Progenitor cell of endocrine pancreas (in vitro differentiated cells): ENCODE measurements at places on chromosomes 12 and 14.

GRCh38 chr14:53744857-53745256, 211.8 kb downstream of the BMP4 start:
- DNase-seq = no peak

GRCh38 chr12:88775742-88776151, 195.5 kb upstream of the KITLG start:
- DNase-seq = no peak

GRCh38 chr12:2335513-2335912, 282.7 kb downstream of the CACNA1C start:
- no peak for DNase-seq

- no peak for DNase-seq
Measured at GRCh38 chr14:59265808-59266207, 77.3 kb downstream of the DAAM1 start.

- no peak for DNase-seq
Measured at GRCh38 chr12:100493396-100494012, 19.8 kb downstream of the NR1H4 start.

GRCh38 chr14:24184104-24184970, 4.3 kb downstream of the IPO4 start:
- no peak for DNase-seq

DNA sequence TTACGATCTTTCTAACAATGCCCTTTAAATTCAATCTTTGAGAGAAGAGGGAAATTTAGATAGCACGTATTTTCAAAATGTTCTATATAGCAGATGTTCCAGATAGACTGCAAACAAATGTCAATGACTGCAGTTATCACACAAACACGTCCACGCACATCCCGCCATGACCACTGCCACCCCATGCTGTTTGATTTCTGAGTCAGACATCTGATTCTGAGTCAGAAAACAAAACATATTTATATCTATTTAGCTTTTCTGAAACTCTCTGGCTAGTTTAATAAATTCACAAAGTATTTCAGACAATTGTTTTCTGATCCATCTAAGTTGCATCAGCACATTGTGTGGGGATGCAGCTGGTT, 105.9 kb upstream of the BCAT1 start:
- no peak for DNase-seq

GRCh38 chr14:94483071-94483451, 7.1 kb upstream of the SERPINA9 start:
- DNase-seq = no peak

DNA sequence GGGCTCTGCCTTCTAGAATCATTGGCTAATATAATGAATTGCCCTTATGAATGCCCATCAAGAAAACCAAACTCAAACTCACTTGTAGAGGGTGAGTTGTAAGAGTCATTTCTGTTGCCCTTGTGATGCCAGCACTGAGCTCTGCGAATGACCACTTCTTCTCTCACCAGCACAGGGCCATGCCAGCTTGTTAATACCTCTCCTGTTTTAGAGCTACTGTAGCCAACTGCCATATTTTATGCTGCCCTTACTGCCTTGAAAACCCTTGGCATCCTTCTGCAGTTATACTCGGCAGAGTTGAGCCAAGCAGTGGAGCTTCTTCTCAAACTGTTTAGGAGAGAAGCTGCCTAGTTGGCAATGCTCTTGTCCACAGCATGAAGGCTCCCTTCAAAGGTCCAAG, 8.1 kb downstream of the KRT75 start:
- DNase-seq = no peak

DNA sequence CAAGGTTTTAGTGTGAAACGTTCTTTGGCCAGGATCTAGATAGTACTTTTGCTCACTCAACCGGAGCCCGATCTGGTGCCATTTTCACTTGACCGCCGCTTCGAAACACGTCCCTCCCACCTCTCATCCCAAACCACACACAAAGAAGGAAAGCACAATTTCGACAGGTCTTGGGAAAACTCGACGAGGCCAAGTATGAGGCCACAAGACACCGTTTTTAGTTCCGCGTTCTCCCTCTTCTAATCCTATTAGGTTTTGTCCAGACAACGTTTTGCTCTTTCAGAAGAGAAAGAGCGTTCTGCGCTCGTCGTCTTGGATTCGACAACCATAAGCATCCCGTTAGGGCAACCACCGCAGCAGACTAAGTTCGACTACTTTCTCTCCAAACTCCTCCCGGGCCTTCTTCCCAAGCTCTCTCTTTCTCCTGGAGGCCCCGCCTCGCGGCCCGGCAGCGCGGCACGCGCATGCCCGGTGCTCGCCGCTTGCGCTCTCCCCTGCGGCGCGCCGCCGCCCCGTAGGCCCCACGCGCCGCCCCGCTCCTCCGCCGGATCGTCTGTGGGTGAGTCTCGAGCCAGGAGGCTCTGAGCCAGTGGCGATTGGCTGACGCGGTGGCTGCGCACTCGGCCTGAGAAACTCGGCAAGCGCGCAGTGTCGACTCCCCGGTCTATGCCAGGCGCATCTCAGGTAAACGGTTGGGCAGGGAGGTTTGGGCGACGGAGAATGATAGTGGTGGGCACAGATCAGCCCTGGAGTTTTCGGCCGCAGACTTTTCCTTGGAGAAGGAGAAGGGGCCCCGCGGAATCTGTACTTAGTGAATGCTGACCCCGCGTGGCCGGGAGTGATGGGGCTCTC, at the start of gene MIPOL1:
Gene MIPOL1, plus strand, starts transcription at position 517 of the 852 bp plus-strand sequence. CDS start 49,952 bp downstream, outside the sequence.
- peak; percentile 67 for DNase-seq

GRCh38 chr12:61095111-61095510, 1165.1 kb upstream of the USP15 start:
- no peak for DNase-seq

GRCh38 chr12:22289250-22289649, 45.3 kb downstream of the ST8SIA1 start:
- no peak for DNase-seq

DNA sequence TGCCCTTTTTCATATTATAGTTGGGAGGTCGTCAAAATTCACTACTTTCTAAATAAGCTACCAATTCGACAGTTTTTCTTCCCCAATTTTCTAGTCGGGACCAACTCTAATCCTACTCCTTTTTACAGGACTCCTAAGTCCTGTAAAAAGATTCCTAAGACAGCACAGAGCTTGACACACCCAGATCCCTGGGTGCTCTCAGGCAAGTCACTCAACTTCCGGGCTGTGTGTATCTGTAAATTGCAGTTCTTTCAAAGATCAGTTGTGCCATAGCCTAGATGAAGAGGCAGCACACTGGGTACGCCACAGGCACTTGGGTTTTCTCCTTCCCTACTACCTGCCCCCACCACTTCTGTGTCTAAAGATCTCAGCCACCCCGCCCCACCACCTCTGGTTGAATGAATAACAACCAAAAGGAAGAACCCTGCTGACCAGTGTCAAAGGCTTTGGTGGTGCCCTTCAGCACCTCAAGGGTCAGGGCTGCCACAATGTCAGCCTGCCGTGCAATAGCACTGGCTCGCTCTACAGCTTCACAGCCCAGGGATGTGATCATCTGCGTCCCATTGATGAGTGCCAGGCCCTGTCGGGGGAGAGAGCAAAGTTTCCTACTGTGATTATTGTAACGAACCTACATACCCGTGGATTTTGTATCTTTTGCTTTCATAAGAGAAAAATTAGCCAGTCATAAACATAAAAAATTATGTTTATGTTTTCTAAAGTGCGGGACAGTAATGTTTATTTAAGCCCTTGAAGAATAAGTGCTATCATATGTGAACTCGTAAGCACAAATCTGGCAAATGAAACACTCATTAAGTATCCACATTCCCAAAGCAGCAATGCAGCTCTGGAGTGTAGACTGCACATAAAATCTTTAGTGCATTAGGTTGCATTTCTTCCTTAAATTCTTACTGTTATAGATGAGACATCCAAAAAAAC, 9.2 kb downstream of the HAL start:
- no peak for DNase-seq

GRCh38 chr12:29843036-29843435, 59.3 kb upstream of the TMTC1 start:
- no peak for DNase-seq

DNA sequence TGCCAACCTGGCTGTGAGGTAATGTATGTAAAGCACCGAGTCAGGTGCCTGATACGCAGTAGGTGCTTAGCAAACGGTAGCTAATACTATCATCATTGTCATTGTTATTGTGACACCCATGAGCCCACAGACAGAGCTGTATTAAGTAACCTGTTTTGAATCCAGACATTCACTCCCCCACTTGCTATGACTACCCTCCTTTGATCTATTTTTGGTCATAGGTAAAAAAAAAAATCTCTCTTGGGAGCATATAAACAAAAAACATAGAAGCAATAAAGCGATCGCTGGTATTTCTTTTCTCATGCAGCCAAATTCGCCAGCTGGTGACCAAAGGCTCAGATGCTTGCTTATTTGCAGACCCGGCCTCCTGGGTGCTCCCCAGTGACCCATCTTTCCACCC, 330.2 kb downstream of the DPF3 start:
- DNase-seq = no peak

GRCh38 chr12:88471331-88472045, 108.8 kb downstream of the KITLG start:
- DNase-seq = no peak

DNA sequence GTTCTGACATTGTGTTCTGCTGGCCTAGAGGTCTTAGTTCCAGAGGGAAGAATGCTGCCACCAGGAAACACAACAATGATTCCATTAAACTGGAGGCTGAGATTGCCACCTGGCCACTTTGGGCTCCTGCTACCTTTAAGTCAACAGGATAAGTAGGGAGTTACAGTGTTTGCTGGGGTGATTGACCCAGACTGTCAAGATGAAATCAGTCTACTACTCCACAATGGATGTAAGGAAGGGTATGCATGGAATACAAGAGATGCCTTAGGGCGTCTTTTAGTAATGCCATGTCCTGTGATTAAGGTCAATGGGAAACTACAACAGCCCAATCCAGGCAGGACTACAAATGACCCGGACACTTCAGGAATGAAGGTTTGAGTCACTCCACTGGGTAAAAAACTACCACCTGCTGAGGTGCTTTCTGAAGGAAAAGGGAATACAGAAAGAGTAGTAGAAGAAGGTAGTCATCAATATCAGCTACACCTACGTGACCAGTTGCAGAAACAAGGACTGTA, 852.6 kb downstream of the LRFN5 start:
- no peak for DNase-seq

DNA sequence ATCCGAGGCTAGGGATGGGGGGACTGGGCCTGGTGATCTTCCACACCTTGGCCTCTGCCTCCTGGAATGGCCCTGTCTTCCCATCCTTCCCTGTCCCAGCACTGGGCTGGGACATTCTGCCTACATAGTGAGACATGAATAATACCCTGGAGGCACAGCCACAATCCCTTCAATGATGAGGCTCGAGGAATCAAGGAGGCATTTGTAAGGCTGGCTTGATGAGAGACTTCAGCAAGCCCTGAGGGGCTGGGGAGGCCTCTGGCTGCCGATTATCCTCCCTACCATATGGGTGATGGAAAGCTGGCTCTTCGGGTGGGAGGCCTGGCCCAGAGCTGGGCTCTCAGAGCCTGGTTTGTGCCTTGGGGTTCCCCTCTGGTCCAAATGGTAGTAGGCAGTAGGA, 92.5 kb downstream of the CALM1 start:
- DNase-seq = no peak

DNA sequence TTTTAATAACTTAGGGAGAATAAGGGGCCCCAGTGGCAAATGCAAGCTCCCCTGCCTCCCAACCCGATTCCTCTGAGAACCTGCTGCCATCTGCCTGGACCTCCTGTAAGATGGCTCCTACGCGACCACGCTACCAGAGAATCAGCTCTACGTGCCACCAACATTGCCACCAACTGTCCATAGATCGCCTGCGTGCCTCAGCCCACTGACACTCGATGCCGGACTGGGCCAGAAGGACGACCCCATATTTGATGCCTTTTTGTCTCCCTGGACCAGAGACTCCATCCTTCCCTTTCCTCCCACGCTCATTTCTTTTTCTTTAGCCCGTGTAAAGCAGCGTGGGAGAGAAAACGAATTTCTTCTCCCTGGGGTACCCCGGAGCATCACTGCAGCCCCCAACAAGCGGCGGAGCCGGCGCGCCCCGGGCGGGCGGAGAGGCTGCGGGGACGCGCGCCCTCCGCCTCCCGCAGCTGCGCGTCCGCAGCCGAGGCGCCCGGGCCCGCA, 565 bp upstream of the KLHL42 start:
- DNase-seq = peak; percentile 18

DNA sequence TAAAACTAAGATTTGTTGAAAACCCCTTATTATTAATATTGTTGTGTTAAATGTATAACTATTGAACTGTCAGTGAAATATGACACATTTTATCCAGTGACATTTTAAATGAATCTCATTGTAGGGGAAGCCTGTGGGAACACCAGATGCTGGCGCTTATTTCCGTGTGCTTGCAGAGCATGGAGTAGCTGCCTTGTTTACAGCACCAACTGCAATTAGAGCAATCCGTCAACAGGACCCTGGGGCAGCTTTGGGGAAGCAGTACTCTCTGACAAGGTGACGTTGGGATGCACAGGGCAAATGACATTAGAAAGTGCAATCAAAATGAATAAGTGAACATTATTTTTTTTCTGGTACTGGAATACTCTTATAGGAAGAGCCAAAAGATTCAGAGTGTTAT, 96.8 kb downstream of the ACSS3 start:
- no peak for DNase-seq

DNA sequence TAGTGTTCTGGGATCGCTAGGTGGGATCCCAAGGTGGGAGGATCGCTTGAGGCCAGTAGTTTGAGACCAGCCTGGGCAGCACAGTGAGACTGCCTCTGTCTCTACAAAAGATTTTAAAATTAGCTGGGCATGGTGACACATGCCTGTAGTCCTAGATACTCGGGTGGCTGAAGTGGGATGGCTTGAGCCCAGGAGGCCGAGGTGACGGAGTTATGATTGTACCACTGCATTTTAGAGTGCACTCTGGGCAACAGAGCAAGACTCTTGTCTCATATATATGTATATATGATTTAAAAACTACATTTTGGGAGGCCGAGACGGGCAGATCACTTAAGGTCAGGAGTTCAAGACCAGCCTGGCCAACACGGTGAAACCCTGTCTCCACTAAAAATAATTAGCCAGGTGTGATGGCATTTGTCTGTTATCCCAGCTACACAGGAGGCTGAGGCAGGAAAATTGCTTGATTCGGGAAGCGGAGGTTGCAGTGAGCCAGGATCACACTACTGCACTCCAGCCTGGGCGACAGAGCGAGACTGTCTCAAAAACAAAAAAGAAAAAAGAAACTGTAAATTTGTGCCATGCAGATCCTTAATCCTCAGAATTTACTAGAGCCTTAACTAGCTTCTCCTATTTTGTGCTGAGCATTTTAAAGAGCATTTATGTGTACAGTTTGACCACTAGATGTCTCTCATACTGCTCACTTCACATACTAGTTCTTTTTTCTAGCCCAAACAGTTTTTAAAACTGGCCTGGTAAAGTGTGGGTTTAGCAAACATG, 114.8 kb downstream of the MON2 start:
- DNase-seq = no peak
